ENCODE measurements at places on chromosomes 2 and 18. TPM values are rescaled to one million over a fixed set of nuclear protein-coding genes. Genes with fewer than 3 reads are reported as not detected.

Gene ASB18
- total RNA-seq, result not detected

- DNase-seq, result no peak
These were observed 10.3 kb downstream of the TUBB6 start for GRCh38 chr18:12318334-12318697.

- DNase-seq, result no peak
These were observed 347.9 kb upstream of the HS6ST1 start for GRCh38 chr2:128666596-128666995.

- no peak for DNase-seq
These were observed 17.5 kb downstream of the ACAA2 start for GRCh38 chr18:49795612-49796552.

Measured in posterior vena cava (tissue), 2 donors.